ENCODE measurements at places on chromosomes 3 and 15.

GRCh38 chr3:172142051-172142863 is 102.9 kb downstream of the FNDC3B start:
- no peak for DNase-seq

DNA sequence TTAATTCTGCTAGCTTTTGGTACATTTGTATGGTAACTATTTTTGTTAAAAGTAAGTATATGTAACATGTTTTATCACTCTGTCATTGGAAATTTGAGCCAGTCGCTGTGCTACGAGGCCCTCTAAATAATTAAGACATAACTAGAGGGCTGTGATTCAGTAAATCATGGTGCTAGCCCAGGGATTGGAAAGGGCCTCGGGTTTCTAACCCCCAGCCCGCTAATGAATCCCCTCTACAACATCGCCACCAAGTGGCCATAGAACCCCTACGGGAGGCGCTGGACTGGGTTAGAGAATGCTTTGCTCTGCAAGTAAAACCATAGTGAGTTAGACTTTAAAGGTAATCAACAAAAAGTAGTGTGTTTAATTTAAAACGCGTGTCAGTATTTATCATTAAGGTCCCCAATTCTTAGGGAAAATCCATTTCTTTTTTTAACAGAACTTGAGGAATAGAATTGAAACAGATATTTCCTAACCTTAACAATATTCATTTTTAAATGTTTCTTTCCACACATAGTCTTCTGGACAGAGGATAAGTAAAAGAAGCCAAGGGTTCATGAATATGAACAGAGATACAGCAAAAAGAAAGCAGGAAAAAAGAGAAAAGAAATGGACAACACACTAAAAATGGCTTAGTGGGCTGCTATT is 744.7 kb downstream of the EPHA3 start:
- DNase-seq, result no peak

DNA sequence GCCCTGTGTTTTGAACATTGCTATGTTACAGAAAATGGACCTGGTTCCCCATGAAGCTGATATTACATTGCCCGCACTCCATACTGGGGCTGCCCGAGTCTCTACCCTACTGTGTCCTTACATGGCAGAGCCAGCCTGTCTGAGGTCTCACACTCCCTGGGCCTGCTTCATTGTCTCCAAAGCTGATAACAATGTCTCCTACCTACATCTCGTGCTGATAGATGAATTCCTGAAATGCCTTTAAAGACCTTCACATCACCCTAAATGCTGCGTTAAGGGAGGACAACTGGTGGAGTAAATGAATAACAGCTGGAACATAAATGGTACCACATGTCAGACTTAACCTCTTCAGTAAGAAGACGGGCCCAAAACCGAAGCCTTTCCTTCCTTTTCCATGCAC is 62.9 kb upstream of the PTX3 start:
- no peak for DNase-seq

DNA sequence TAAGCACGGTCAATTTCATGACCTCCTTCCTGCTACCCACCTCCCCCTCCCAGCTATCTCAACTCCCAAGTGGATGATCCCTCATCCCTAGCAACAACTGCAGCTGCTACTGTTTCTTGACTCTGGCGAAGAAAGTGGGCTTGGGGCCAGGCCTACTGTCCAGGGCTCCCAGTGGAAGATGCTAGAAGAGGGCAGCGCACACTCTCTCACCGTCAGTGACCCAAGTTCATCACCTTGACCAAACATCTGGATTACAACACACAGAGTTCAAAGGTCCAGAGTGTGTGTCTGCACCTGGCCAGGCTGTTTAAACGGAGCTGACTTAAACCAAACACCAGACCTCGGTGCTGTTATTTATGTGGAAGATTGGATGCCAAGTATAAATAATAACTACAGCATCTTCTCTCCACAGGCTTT is 385.6 kb downstream of the SHQ1 start:
- DNase-seq, result no peak

- DNase-seq, result no peak
Observed at GRCh38 chr3:94106268-94106667, 43.4 kb downstream of the NSUN3 start.

DNA sequence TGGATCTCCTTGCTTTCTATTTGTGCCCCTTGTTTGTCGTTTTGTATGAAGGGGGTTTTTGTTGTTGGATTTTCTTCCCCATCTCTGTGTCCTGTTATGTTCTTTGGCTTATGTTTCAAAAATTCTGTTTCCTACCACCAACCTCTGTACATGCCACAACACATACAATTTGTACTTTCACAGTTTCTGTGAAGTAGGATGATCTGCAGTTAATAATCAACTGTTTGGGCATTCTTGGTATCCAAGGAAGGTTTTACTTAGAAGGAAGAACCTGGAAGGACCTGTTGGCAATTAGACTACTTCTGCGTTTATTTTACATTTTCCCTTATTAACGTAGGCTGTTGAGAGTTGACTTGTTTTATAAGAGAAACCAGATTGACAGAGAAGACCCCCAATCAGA is 8.3 kb downstream of the SETD5 start:
- DNase-seq, result no peak
